Activated CD8-positive, alpha-beta memory T cell treated with anti-CD3 and anti-CD28 coated beads for 1 hour (primary cell): ENCODE measurements at places on chromosomes 2 and 18.
A peak's percentile ranks its signal among the peaks of the same experiment; 100 is the strongest.

GRCh38 chr18:79488311-79489050 lies 92.8 kb downstream of the NFATC1 start:
- no peak for DNase-seq

GRCh38 chr2:191927319-191927867 lies 80.5 kb upstream of the CAVIN2 start:
- no peak for DNase-seq

DNA sequence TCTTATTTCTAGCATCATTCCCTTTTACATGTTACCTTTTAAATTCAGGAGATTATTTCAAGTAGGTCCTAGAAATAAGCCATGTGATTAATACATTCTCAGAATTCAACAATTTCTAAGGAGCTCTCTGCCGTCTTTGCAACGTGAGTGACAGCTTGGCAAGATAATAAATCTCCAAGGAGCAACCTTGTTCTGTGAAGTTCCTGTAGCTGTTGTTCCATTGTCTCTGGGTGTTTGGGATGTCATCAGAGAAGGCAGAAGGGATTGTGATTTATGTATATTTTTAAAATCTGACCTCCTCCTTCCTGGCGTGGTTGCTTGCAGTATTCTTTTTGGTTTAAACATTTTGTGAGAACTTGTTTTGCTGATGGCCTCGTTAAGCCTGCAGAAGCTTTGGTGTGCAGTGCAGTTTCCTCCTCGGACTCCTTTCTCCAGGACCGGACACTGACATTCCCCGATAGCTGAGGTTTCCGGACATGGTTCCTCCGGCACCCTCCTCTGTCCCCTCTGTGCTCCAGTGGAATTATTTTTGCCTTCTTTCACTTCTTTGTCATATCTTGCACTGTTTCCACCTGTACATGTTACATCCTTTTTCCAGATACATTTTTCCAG lies 33.7 kb downstream of the RAMP1 start:
- no peak for DNase-seq

GRCh38 chr2:174797781-174798276 lies 33.6 kb upstream of the CHRNA1 start:
- no peak for DNase-seq

DNA sequence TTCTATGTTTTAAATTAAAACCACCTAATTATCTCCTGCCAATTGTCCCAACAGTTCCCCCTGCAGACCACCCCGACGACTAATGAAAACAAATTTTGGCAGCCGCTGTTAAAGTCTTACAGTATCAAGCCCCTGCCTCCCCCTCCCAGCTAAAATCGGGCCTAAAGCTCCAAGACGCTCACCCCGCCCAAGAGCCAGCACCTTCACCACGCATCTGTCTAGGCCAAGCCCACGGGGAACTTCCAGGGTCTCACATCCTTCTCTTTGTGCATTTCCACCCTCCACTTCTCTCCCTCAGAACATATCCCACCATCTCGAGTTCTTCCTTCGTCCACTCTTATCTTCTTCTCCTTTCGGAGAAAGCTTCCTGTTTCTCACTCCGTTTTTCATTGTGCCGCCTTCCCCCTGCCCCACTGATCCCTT lies 445 bp downstream of the PRPF40A start:
- DNase-seq: no peak

DNA sequence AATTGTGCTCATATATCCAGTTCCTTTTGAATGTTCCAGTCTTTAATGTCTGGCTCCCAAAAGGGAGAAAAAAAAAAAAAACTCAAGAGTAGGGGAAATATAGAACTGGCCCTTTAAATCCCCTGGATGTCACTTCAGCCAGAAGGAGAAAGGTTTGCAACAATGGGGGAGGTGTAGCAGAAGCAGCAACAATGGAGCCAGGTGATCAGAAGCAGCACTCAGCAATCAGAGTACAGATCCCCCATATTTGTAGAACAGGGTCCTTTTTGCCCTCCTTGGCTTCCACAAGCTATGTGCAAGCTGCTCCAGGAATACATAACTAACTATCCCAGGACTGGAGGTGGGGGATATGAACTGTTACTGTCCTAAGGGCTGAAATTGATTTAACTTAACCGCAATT lies 25.8 kb upstream of the ZNF397 start:
- no peak for DNase-seq

DNA sequence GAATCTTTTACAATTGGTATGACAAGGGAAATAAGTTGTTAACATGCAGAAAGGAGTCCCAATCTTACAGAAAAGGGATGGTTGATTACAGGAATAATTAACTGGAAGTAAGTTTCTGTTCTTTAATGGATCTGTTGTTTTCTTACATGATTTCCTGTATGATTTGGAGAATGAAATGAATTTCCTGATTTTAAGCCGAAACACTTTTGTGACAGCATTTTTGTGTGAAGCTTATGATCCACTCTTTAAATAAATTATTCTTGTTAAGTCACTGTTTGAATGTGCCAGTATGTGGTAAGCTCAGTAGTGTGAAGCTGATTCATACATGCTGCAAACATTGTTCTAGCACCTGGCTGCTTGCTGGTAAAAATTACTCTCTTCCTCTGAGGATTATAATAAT lies 516.2 kb downstream of the DCDC2C start:
- DNase-seq: no peak

DNA sequence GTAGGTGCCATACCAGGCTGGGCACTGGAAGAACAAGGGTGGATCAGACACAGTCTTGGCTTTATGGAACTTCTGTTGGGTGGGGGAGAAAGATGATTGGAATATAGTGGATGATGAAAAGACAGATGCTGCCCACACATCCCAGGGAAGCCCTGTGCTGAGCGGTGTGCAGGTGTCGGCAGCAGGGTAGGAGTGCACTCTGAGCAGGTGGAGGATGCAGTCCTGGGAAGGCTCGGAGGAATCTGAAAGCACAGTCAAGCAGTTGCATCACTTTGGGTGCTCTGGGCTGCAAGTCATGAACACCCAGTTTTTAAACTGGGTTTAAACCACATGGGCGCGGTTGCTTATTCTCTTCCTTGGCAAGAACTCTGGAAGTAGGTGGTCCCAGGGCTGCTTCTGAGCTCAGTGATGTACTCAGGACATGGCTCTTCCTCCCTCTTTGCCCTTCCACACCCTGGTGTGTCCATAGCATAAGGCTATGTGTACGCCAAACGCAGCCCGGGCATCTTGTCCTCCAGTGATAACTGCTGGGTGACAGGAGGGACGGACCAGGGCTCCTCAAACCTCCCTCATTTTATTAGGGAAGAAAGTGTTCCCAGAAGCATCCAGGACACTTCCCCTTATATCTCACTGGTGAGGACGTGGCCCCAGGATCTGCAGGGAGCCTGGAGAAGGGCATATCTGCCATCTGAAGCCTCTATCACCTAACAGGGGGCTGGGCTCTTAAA lies 84.0 kb downstream of the SH3RF3 start:
- DNase-seq: no peak

GRCh38 chr18:8707556-8708300 lies 2.4 kb downstream of the MTCL1 start:
- no peak for DNase-seq

DNA sequence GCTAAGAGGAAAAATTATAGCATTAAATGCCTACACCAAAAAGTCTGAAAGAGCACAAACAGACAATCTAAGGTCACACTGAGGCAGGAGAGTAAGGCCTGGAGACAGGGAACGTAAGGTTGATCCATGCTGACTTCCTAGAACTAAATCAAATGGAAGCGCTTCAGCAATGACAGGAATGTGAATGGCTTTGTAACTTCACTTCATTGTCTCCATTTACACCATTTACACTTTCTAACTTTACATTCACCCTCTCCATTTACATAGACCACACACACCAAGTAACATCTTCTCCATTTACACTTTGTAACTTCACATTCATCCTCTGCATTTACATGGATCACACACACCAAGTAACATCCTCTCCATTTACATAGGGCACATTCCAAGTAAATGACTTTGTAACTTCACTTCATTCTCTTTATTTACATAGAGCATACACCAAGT lies 103.1 kb upstream of the SPATS2L start:
- no peak for DNase-seq

DNA sequence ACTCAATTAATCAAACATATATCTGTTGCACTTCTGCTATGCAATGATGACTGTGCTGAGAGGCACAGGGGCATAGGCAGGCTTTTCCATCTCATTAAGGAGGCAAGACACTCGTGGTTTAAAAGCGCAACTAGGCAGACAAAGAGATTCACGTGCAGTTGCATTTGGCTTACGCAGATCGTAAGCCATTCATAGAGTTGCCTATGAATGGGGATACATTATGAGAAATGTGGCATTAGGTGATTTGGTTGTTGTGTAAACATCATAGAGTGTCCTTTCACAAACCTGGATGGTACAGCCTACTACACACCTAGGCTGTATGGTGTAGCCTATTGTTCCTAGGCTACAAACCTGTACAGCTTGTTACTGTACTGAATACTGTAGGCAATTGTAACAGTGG lies 284.7 kb downstream of the DCC start:
- no peak for DNase-seq

- DNase-seq: no peak
These were observed 85.8 kb downstream of the POU3F3 start for GRCh38 chr2:104939570-104940217.

GRCh38 chr2:10764896-10765295 lies 43.5 kb downstream of the ATP6V1C2 start:
- no peak for DNase-seq

DNA sequence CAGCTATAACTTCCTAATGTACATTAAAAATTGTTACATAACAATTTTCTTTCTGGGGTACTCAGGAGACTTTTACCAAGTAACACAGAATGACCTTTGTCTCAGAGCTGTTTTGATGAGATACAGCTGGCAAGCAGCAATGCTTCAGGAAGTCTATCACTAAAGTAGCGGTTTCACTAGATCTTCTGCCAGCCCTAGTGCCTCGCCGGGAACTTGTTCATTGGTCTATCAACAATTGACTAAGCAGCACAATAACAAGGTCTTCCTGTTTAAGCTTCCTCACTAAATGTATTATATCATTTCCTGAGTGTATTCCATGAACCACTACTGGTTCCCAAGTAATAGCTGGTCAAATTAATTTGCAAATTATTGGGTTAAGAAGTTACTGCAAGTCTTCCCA lies 69.2 kb downstream of the TRIP12 start:
- DNase-seq: peak; percentile 26

GRCh38 chr2:68385220-68385906 lies 20.3 kb downstream of the PLEK start:
- DNase-seq: no peak

GRCh38 chr2:96580771-96581170 lies 44.2 kb downstream of the ARID5A start:
- no peak for DNase-seq

DNA sequence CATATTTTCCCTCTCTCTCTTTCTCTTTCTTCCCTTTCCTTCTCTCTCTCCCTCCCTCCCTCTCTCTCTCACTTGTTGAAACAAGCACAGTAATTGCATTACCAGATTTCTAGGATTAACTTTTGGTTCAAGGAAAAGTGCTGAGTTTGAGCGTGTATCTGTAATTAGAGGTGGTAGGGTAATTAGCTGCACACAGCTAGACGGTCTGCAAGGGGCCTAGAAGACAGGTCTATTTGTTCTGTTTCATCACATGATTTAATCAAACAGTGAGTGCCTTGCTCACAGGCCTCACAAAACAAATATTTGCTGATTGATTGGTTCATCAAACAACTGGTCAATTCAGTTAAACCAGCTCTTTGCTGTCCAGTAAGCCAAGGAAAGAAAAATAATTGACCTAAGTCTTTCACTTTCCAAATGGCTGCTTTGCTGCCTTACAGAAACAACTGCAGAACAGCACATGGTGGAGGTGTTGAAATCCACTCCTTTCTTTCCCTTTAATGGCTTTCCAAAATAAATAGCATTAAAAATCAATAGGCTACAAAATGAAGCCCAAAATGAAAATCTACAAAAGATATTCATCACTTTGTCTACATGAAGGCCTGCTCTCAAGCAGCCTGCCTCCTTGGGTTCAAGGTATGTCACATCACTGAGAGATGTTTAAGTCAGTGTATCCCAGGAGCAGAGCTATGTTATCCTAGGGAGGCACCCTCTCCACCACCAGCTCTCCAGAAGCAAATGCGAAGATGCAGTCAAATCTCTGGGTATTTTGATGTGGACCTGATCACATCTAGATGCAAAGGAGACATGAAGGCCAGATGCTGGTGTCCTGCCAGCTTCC lies 264.4 kb upstream of the SIX2 start:
- no peak for DNase-seq

DNA sequence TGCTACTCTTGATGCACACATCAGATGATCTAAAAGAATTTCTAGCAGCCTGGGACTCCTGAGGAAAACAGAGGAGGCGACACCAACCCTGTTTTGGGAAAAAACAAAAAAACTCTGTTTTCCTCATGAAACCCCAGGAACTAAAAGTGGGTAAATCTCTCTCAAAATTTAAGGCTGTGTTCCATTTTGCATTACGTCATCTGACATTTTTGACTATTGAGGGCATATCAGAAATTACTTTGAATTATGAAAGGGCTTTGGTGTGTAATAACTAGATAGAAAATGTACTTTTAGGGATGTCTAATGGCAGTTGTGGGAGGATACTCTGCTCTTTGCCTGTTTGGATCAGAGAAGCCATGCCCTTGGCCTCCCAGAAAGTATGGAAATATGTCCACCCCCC lies 963.0 kb downstream of the CNTNAP5 start:
- DNase-seq: no peak

- DNase-seq: no peak
These were observed 26.6 kb downstream of the PTRHD1 start for GRCh38 chr2:24766609-24767008.
